EH (cell line): ENCODE measurements at places on chromosomes 2 and 18.
A peak's percentile ranks its signal among the peaks of the same experiment; 100 is the strongest.

DNA sequence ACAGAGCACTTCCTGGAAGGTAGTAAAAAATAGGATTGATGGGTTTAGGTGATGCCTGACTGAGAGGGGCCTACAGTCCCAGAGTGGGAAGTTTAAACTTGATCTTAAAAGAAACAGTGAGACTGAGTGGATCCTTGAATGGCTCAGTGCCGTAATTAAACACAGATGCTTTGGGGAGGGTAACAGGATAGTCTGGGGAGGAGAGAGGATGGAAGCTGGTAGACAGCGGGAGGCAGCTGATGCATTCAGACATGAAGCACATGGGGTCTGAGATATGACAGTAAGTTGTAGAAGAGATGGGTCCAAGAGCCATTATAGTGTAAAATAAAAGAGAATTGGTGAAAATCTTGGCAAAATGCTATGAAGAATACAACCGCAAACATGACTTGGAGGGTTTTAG is 54.4 kb downstream of the AOX1 start:
- DNase-seq = no peak

GRCh38 chr2:218570850-218571249 is 2.2 kb downstream of the CNOT9 start:
- peak; percentile 71 for DNase-seq

- peak; percentile 90 for DNase-seq
Measured at GRCh38 chr2:29113891-29114321, 1.3 kb upstream of the CLIP4 start.

- DNase-seq = peak; percentile 62
Measured at GRCh38 chr2:37418956-37419355, 74.5 kb downstream of the QPCT start.

GRCh38 chr2:148896136-148896535 is 21.1 kb downstream of the KIF5C start:
- DNase-seq = no peak

DNA sequence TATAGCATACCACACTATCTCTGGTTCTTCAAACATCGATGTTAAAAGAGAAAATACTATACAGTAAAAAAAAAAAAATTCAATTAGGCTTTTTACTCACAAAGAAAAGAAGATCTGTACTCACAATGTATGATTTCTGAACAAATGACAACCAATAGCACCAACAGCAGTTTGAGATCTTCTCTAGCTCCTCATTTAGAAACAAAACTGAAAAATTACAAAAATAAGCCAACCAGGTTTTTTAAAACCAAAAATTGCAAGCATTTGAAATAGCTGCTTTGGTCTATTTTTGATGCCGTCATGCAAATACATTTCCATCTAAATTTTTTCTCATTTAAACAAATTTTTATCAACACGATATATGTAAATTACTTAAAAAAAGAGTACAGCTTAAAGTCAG is 34.3 kb upstream of the RALBP1 start:
- DNase-seq = no peak

- DNase-seq = no peak
Measured at GRCh38 chr2:153626676-153627075, 148.1 kb upstream of the RPRM start.

GRCh38 chr2:53911434-53912189 is 51.8 kb upstream of the GPR75 start:
- peak; percentile 7 for DNase-seq

GRCh38 chr2:109410039-109410815 is 203.5 kb downstream of the SEPTIN10 start:
- peak; percentile 32 for DNase-seq

DNA sequence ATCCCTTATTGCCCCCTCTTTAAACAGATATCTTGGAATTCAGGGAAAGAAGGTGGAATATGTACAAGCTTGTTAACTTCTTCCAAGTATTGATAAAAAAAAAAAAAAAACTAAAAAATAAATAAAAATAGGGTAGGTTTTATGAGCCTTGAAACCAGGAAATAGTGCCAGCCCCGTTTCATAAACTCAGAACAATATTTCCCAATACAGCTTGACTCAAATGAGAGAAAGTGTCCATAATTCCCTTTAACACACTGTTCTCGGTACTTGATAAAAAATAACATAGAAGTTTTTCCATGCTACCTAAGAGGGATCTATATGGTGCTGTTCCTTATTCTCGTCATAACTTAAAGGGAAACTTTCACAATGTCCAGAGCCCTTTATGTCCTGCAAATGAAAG is 17.9 kb upstream of the C2orf80 start:
- DNase-seq = no peak

GRCh38 chr2:150610670-150611279 is 123.3 kb upstream of the RND3 start:
- peak; percentile 73 for DNase-seq

GRCh38 chr2:47193607-47194006 is 38.5 kb upstream of the STPG4 start:
- DNase-seq = peak; percentile 21

- DNase-seq = peak; percentile 82
Measured at GRCh38 chr2:121710470-121711170, 26.1 kb downstream of the NIFK start.

DNA sequence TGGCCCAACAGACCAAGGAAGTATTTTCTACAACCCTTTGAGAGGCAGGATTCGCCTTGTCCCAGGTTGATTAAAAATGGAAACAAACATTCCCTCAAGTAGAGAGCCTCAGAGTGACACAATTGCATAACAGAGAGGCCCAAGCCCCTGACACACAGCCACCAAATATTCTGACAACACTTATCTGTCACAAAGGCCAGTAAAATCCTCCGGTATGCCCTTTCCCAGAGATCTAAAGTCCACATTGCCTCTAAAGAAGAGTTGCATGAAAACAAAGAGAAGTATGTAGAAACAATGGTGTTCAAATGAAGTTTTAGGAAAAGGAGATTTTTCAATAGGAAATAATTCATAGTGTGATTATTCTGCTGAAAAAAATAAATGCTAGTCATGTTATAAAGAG is 32.1 kb downstream of the DSEL start:
- no peak for DNase-seq

GRCh38 chr2:160252278-160252887 is 52.3 kb upstream of the ITGB6 start:
- peak; percentile 45 for DNase-seq

DNA sequence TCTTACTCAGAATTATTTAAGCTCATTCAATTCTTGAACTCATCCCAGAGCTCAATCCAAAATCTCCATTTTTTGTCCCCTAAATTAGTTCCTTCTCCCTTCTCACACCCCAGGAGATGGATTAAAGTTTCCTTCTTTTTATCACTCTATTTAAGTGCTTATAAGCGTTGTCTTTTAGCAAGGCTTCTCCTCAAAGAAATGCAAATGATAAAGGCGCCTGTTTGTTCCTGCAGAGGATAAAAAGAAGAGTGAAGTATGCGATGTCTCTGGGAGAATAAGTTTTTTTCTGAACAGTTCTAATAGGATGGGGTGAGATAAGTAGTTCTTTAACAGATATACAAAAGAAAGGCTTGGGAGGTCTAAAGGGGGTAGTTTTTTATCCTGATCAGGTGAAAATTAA is 303.3 kb downstream of the CNTNAP5 start:
- no peak for DNase-seq

DNA sequence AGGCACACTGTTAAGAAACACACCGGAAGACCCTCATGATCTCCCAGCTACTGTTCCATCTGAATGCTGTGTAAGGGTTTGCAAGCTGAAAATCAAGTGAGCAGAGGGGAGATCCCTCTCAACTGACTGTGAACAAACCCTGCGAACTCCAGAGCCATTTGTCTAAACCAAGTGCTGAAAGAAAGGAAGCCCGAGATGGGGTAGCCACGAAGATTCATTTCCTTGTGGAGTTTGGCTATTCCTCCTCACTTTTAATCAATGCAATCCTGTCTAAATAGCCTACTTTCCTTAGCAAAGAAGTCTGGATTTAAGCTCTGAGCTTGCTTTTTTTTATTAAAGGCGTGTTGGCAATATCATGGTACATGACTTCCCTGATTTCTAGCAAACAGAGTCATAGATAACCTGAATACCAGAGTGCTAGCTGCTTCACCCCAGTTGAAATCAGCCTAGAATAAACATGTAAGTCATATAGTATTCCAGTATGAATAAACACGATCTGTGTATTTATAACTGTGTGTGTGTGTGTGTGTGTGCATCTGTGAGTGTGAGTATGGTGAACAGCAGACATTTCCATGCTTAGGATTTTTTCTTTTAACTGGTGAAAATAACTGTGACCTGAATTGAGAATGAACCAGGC is 365.2 kb downstream of the ZNF521 start:
- no peak for DNase-seq

GRCh38 chr18:3256693-3257626 is 5.0 kb upstream of the MYL12B start:
- DNase-seq = peak; percentile 88

DNA sequence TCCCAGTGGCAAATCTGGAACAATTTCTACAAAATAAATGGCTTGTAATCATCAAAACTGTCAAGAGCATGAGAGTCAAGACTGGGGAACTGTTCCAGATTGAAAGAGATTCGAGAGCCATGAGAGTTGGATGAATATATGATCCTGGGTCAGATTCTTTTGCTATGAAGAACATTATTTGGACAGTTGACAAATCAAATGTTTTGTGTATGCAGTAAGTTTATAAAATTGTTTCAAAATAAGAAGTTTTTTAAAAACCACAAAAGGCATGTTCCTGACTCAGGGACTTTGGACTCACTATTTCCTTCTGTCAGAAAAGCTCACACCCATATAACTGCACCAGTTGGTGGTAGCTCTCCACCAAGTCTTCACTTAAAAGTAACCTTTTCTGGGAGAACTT is 38.5 kb downstream of the ROCK2 start:
- DNase-seq = peak; percentile 91

DNA sequence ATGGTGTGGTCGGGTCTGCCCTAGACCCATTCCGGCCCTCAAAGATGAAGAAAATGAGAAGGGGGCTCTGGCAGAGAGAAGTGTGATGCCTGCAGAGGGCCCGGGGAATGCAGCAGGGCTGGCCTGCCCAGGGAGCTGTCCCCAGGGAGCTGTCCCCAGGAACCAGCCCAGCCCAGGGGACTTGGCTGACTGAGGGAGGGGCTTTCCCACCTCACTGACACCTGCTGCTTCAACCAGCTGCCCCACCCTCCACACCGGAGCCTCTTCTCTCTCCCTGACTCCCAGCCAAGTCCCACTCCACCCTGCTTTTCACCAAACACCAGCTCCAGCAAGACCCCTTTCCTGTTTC is 111.2 kb downstream of the STPG4 start:
- no peak for DNase-seq

DNA sequence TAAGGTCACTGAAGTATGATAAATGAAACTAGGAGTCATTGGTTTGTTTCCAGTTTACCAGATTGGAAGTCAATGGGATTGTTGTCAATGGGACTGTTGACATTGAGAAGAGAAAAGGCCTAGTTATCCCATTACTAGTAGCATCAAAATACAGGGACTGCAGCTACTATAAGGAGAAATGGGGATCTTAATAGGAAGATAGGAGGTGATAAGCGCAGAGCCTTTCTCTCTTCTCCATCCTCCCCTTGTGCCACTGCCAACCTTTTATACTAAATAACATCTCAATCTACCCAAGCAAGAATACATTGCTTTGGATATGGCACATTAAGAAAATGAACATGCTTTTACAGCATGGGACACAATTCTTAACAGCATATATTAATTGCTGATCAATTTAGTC is 10.5 kb upstream of the BBS5 start:
- DNase-seq = no peak

DNA sequence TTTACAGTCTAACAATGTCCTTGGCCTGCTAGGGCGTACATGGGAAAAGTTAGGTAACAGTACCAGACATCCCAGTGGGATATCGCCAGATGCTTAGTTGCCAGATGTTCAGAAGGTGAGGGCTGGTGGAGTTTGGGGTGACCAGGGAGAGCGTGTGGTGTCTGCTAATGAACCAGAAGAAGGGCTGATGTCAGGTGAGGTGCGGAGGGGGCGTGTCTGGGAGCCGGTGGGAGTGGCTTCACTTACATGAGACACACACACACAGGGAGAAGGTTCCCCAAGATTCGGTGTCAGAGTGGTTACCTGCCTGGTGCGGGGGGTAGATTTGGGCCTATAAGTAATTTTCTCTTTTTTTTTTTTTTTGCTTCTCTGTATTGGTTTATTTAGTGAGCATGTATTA is 12.2 kb downstream of the RAB31 start:
- DNase-seq = no peak

DNA sequence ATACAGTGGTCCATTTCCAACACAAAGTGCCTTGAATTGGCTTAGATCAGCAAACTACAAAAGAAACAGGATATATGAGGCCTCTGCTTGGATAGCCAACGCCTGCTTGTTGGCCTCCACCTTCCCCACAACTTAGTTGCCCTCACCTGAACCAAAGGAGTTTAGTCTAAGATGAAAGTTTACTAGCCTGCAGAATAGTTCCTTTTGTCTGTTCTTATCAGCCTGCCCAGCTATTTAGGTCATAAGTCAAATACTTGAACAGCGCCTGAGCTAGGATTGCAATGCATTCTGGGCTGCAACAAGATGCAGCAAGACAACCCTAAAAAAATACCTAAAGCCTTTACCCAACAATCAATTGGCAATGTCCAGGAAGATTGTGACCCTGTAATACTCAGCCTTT is 13.1 kb upstream of the EPG5 start:
- DNase-seq = no peak

- DNase-seq = no peak
Measured at GRCh38 chr2:20623241-20623640, 27.7 kb downstream of the HS1BP3 start.

DNA sequence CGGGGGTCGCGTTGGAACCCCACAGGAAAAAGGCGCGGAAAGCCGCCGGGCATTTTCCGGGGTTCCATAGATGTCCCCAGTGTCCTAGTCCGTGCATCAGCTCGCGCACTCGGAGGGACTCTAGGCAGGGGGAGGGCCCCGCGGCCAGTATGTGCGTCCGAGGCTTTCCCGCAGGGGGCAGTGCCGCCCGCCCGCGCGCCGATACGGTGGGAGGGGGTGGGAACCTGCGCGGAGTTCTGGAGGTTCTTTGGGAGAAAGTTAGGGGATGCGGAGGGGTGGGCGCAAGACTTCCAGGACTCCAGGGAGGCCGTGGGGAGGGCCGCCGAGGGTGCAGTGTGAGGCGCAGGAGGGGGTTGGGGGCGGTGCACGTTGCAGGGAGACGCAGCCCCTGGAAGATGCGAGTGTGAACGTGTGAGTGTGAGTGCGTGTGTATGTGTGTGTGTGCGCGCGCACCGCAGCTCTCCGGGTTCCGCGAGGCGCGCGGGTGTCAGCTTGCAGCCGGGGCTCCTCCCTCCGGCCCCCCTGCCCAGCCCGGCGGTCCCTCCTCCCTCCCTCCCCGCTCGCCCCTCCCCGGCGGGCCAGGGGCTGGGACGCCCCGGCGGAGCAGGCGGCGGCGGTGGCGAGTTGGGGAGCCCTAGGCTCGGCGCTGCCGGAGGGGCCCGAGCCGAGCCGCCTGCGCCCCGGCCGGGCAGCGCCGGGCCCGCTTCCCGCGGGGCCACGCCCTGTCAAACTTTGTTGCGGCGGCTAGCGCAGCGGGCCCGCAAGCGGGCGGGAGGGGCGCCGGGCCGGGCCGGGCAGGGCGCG is at the start of gene TCF7L1:
TSS of gene TCF7L1 (plus strand) at position 559 of the 804 bp plus-strand sequence. CDS start 293 bp downstream, outside the sequence.
- DNase-seq = peak; percentile 90

DNA sequence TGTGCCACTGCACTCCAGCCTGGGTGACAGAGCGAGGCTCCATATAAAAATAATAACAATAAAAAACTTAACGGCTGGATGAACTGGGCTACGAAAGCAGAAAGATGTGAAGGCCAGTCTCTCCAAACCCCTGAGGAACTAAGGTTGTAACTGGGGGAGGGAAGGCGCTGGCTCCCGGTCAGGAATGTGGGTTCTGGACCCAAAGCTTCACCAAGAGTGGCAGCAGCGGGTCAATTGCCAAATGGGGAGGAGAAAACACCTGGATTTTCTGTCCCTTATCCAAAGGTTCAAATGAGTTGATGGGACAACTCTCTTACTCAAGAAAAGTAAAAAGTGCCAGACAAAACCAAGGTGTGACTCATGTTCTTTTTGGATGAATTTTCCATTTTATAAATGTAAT is 60.1 kb upstream of the TFCP2L1 start:
- no peak for DNase-seq
